Skin of body (tissue), 3 donors: ENCODE measurements at places on chromosomes 11 and 22.

DNA sequence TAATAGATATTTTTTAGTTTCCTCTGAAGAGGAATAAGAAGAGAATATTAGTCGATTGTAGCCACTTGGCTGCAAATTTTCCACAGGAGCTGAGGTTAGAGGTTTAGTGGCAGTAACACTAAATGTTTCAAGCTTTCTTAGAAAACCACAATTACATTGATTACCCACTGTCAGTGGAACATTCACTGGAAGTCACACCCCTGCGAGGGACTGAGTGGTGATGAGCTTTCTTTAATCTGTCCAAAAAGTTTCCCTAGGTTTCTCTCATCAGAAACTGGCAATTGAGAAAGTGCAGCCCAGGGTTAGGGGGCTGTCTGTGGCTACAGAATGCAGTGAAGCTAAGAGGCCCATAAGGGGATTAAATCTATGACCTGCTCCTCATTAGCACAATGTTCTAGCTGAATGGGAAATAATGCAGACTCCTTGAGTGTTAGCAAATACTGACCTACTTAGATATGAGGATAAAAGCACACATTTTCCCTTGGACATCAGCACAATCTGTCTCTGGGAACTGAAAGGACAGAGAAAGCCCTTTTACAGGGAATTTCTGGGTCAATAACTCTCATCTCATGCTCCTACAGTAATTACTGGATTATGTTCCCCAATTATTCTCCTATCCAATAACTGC lies 189.5 kb downstream of the FAM76B start:
- DNase-seq, result no peak

- DNase-seq, result no peak
Measured at GRCh38 chr11:73198677-73199076, 19.4 kb upstream of the P2RY2 start.

- DNase-seq, result no peak
Measured at GRCh38 chr11:73274722-73275380, 2.7 kb downstream of the P2RY6 start.

DNA sequence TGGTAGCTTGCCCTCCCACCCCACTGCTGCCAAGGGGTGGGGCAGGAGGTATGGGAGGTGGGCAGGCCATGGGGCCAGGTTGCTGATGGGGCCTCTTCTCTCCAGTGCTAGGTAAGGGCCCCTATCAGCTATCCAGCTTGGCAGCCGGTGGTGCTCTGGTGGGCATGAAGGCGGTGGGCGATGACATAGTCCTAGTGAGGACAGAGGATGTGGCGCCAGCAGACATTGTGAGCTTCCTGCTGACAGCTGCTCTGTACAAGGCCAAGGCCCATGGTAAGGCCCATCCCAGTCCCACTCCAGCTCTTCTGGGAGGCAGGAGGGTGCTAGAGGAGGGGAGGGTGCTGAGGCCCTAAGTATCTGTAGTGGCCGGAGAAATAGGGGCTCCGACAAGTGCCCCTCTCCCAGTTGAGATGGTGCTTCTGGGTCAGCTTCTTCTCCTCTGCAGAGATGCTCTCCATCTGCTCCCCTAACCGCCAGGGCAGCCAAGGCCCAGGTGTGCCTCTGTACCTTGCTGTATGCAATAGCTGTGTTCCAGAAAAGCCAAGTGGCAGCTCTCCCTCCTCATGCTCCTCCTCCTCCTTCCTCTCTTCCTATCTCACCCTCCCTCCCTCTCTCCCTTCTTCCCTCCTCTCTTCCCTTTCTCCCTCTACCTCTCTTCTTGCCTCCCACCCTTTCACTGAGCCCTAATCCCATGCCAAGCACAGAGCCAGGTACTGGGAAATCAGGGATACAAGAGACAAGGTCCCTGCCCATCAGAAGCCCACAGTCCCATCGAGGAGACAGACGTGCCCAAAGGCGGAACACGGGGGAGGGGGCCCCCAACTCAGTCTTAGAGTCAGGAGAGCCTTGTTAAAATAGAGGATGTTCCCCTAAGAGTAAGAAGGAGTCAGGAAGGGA lies 55.3 kb downstream of the OTOG start:
- DNase-seq, result no peak

DNA sequence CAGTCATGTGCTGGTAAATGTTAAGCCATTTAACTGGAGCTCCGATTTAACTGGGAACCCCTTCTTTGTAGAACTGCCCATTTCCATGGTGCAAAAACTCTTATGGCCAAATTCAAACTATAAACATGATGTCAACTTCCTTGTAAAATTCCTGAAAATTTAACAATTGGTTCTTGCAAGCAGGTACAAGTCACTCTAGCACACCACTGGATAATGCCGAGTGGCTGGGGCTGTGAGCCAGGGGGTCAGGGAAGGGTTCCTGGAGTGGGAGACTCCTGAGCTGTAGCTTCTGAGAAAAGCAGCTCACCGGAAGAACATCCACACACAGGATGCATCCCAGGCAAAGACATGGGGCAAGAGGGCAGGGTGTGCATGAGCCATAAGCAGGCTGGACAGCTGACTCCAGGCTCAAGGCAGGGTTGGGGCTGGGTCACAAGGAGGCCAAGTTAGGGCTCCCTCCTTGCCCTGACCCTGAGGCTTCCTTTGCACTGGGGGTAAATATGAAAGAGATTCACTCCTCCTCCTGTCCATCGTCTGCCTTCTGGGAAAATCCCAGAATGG lies 18.2 kb downstream of the P2RY2 start:
- no peak for DNase-seq

GRCh38 chr22:41964112-41964491 lies 5.1 kb upstream of the SEPTIN3 start:
- no peak for DNase-seq

GRCh38 chr11:65151331-65151899 lies 17.1 kb upstream of the SYVN1 start:
- DNase-seq, result no peak

DNA sequence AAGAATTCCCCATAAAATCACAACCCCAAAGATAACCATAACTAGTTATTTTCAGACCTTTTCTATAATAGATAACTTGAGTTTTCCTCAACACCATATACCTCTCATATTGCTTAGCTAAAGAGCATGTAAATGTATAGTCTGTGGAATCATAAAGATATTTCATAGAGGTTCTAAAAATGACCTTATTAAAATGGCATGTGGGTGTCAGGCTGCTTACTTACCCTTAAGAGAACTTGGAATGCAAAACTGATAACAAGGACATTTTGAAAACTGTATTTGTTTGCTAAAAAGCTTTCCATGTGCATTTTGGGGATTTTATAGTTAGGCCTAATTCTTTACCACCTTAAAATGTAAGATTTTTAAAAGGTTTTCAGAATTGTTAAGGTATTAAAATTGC lies 4.7 kb downstream of the SIK2 start:
- no peak for DNase-seq

GRCh38 chr11:96207459-96208449 lies 135.2 kb downstream of the MAML2 start:
- DNase-seq, result peak; percentile 57

GRCh38 chr11:74532501-74533246 lies 39.1 kb upstream of the LIPT2 start:
- DNase-seq, result no peak

GRCh38 chr11:10205928-10206327 lies 88.1 kb downstream of the SBF2 start:
- DNase-seq, result no peak

DNA sequence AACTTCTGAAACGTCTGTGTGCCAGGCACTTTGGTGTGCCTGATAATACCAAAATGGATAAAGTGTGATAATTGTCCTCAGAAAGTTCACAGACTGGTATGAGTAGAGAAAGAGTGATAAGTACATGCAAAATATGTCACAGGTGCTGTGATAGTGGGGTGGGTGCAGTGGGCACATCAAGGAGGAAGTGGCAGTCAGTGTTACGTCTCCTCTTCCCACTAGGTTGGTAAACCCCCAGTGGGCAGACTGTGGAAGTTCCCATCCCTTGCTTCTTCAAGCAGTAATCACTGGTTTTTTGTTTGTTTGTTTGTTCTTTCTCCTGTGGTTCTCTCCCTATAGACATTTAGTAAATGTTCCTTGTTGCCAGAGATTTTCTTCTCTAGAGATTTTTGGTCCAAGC lies 5.4 kb downstream of the RNF121 start:
- no peak for DNase-seq

- DNase-seq, result no peak
Measured at GRCh38 chr22:20131597-20131858, at the start of gene ZDHHC8. Gene ZDHHC8 (plus strand): TSS chr22:20131804. CDS start chr22:20131948, 144 bp downstream.

- DNase-seq, result no peak
Measured at GRCh38 chr11:36672815-36673450, 74.9 kb upstream of the RAG2 start.

GRCh38 chr11:127677660-127678425 lies 677.3 kb upstream of the KIRREL3 start:
- no peak for DNase-seq

- DNase-seq, result no peak
Measured at GRCh38 chr11:113991170-113991569, 16.3 kb downstream of the HTR3A start.

- no peak for DNase-seq
Measured at GRCh38 chr11:6545917-6546605, 49.0 kb downstream of the DNHD1 start.

GRCh38 chr11:5910540-5910939 lies 17.5 kb downstream of the OR52E5 start:
- DNase-seq, result no peak

DNA sequence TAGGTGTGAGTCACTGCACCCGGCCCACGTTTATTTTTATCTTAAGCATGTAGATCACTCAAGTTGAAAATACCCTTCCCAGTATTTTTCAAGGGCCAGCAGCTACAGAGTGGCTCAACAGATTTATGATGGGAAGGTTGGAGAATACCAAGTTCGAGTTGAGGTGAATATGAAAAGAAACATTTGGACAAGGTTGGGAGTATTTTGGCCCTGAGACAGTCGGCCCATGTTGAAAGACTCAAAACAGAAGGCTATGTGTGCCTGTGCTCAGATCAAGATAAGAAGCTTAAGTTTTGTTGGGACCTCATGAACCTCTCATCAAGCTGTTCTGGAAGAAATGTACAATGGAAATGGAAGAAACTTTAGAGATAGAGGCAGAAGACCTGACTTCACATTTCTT lies 199.1 kb downstream of the DBX1 start:
- no peak for DNase-seq

DNA sequence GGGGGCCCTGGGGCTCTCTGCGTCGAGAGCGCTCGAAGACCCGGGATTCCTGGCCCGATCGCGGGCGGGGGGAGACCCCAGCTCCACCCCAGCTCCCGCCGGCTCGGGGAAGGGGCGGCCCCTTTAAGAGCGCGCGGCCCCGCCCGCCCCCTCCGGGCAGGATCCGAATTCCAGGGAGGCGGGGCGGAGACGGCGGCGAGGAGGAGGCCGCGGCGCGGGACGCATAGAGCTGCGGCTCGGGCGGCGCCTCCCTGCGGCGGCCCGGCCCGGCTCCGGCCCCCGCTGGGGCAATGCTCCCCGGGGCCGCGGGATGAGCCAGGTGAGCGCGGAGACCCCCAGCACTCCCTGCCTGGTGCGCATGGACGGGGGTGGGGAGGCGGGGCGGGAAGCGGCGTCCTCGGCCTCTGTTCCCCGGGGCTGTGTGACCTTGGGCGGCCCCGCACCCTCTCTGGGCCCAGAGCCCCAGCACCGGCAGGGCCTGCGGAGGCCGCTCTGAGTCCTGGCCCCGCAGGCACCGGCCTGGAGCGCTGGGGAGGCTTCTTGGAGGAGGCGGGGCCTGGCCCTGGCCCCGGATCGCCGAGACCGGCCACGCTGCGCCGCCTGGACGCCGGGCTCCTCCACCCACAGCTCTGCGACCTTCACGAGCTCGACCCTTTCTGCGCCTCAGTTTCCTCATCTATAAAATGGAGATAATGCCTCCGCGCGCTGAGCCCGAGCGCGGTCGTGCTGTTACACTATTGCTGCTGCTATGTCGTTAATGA lies 565 bp downstream of the GAS2L1 start:
- DNase-seq, result peak; percentile 67

DNA sequence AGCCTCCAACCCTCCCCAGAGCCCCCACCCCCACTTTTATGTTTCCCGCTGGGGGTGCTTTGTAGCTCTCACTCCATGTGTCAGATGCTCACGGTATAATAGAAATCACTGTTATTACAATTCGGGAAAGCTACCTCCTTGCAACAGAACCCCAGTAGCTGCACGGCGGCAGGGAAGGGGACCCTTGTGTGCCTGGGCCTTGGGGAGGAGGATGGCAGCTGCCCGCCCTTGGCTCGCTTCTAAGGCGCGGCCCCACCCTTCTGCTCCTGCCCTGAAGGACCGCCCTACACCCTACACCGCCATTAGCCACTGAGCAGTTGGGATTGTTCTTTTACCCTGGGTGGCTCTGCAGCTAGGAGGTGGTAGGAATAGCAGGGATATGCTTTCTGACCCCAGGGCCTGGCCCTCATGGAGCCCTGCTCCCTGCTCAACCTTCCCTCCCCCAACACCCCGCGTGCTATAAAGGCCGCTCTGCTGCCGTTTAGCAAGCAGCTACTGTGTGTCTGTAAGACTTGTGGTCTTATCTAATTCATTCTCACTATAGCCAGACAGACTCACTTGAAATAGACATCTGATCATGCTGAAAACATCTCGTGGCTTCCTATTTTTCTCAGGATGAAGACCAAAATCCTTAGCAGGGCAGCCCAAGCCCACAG lies 219.7 kb downstream of the CEP164 start:
- no peak for DNase-seq

DNA sequence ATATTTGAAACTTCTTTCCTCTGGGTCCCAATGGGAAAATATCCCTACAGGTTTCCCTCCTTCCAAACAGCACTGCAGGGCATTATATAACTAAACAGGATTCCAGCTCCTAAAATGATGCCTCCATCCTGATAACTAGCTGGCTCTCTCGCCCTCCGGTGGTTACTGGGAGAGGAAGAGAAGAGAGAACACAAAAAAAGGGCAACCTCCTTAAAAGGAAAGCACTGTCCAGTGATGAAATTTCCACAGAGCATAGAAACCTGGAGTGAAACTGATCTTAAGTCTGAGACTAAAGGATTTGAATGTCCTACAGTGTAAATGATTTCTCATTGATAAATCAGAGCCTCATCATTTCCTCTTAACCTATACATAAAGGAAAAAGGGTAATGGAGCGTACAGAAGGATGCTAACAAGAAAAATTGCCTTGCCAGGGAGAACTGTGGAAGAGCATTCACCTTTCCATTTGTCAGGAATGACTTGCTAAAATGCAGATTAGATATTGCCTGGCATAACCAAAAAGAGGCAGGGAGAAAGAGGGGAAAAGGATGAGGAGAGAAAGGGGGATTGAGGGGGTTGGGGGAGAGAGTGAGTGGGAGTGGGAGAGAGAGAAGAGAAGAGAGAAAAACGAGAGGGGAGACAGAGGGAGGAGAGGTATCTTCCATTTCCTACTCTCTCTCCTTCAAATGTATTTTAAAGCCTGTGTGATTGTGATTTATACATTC lies 121.3 kb downstream of the APOL5 start:
- peak; percentile 40 for DNase-seq

- no peak for DNase-seq
Measured at GRCh38 chr11:119650251-119650650, 78.7 kb downstream of the NECTIN1 start.

- DNase-seq, result no peak
Measured at GRCh38 chr22:46625843-46626349, 5.7 kb downstream of the GRAMD4 start.

- DNase-seq, result no peak
Measured at GRCh38 chr22:38964989-38965388, 7.6 kb downstream of the APOBEC3A start.

GRCh38 chr11:66318600-66318970 lies 1.7 kb upstream of the CD248 start:
- no peak for DNase-seq
